ENCODE measurements at places on chromosomes 7 and 10.

GRCh38 chr10:111360260-111360925 is 283.6 kb downstream of the ADRA2A start:
- DNase-seq: peak; percentile 15

- no peak for DNase-seq
These were observed 309.7 kb upstream of the NFE2L3 start for GRCh38 chr7:25842201-25842733.

DNA sequence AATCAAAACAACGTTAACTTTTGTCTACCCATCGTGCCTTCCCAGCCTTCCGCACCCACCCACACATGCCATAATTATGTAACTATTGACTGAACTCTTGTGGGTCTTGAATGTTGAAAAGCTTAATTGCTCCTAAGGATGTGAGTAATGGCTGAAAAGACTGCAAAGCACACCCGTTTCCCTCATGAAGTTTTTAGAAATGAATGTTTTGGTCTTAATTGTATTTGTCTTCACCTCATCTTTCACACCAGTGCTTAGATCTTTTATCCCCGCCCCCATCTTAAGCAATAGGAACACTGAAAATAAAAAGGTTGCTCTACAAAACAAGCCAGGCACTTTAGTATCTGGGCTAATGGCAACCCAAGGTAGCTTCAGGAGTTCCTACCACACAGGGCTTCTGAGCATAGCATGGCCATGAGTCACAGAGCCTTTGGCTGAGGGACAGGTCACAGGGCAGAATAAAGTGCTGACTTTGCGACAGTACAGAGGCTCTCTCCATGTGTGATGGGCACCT is 690.5 kb downstream of the PARD3 start:
- DNase-seq: peak; percentile 86

- peak; percentile 37 for DNase-seq
These were observed 550.0 kb downstream of the TNS3 start for GRCh38 chr7:47031786-47032535.

DNA sequence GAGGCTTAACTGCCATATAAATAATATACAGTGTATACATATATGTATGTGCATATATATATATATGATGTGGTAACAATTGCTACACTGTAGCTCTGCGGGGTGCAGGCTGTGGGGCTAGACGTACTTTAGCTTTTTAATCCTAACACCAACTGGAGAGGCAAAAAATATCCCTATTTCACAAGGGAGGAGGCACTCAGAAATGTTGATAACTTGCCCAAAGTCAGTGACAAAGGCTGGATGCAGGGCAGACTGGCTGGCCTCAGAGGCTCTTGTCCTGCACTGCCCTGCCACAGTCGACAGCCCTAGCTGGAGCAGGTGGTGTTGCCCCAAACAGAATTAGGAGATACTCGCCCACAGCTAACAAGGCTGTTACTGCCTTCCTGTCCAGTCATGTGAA is 1.5 kb upstream of the RELN start:
- no peak for DNase-seq

- DNase-seq: no peak
These were observed 55.6 kb downstream of the SLC16A9 start for GRCh38 chr10:59654007-59654406.

GRCh38 chr10:5274795-5275194 is 78.2 kb downstream of the AKR1C4 start:
- no peak for DNase-seq

GRCh38 chr7:41685684-41686083 is 17.2 kb downstream of the INHBA start:
- peak; percentile 72 for DNase-seq

DNA sequence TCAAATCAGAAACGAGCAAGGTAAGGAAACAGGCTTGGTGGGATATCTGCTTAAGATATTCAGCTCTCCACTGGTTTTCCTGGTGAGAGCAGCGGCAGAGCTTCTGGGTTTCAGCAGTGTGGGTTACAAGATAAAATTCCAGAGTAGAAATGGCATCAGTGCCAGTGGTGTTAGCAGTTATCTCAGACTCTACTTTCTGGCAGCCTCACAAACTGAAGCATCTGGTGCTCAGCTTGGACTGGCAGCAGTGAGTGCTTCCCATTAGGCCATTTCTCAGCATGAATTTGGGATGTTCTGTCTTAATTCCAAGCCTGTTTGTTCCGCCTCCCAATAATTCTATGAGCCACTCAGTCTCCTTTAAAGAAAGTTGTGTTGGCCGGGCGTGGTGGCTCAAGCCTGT is 6.9 kb upstream of the GSTO2 start:
- no peak for DNase-seq

DNA sequence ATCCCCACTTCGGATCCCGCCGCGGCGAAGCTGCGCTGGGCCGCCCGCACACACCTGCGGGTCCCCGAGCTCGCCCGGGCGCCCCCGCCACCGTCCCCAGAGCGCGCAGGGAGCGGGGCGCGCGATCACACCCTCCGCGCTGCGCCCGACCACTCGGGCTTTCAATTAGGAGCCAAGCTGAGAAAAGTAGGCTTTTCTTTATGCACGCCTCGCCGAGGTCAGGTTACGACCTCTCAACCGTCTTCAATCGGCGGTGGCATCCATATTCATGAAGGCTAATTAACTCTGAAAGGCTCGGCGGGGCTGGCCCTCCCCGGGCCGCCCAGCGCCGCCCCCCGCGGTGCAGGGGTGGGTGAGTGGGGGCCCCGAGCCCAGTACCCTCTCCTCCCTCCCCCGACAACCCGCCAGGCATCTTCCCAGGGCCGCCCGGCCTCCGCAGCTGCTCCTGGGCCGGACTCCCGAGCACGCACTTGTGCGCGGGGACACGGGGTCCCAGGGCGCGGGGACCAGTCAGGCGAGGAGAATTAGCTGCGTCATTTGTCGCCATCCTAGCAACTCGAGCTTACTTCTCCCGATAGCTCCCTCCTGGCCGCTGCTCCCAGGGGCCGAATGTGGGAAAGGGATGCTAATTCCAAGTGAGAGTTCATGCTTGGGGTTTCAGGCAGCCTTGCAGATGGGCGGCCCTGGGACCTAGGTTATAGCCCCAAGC is 155.5 kb upstream of the LYZL2 start:
- DNase-seq: peak; percentile 74

DNA sequence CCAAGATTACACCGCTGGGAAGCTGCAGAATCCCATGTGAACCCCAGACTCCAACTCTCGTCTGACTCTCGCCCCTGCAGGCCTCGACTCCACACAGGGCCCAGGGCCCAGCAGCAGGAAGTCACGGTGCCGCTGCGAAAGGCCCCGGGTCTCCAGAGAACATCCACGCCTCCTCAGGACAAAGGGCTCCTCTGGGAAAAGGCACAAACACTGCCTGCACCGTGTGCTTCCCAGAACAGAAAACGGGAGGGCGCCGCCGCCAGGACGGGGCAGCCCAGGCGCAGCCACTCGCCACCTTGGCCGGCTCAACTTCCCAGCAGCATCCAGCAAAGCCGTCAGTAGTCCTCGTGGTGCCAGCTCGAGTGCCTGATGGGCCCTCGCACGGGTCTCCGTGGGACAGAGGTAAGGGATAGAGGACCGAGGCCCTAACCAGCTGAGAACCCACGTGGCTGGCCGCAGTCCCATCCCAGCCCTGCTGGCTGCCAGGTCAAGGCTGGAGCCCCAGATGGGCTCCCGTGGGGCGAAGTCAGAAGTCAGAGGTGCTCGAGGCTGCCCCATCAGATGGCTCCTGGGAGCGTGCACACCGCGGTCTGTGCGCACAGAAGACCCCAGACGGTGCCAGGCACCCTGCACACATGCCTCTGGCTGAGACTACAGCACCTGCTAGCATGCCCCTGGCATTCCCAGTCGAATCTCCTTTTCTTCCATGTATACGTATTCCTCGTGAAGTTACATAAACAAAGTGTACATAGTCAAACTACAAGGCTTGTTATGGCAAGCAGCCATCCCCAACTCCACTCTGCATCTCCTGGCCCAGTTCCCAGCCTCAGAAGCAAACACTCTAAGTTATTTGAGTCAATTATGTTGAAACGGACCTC is 60.2 kb downstream of the MAD1L1 start:
- peak; percentile 95 for DNase-seq

- no peak for DNase-seq
These were observed 48.6 kb downstream of the ICA1 start for GRCh38 chr7:8213381-8213780.

- no peak for DNase-seq
These were observed 52.0 kb downstream of the ANKIB1 start for GRCh38 chr7:92297736-92298135.

DNA sequence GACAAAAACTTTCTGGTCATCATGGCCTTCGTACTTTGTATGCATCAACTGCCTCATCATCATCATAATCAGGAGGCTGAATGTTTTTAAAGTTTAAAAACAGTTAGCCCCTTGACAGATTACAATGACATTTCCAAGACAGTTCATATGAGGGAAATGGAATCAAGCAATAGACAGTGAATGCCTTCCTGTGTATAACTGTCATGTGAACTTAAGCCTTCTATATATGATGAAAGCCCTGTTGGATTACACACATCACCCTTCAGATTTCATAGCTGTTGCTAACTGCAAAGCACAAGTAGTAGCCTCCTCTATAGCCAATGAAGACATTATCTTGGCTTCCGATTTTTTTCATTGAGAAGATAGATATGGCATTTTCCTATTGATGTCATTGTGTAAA is 154.0 kb downstream of the PLXDC2 start:
- no peak for DNase-seq

- DNase-seq: peak; percentile 86
These were observed 315.9 kb upstream of the SEMA3A start for GRCh38 chr7:84510505-84510904.

DNA sequence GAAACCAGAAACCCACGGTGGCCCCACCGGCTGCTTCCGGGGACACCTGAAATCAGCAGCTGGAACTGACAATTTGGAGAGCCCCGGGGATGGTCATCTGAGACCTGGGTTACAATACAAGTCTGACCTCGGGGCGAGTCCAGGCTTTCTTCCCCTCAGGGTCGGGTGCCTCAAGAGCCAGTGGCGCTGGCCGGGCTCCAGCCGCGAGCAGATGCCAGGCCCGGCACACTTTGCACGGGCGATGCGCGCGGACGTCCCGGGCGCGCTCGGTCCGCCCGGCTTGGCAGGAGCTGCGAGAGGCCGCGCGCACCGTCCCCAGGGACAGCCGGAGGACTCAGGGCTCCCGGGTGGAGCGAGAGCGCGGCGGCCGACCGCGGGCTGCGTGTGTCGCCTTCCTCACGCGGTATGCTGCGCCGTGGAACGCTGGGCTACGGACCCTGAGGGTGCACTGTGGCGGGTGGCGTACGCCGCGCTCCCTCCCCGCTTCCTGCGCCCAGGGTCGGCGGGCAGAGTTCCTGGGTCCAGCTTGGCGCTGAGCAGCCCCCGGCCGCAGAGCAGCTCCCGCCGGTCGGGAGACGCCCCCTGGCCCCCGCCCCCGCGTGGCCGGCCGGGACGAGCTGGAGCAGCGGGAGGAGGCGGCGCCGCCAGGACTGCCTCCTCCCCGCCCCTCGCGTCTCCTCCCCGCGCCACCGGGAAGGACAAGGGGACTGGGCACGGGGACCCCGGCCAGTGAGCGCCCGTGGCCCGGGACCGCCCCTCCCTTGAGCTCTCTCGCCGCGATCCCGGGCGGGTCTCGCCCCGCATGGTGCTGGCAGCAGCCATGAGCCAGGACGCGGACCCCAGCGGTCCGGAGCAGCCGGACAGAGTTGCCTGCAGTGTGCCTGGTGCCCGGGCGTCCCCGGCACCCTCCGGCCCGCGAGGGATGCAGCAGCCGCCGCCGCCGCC is at the start of gene RBM20:
RBM20 (plus strand) TSS at position 684 of the 945 bp plus-strand sequence; CDS start at position 803, 119 bp downstream.
- DNase-seq: no peak

GRCh38 chr7:31958226-31958625 is 112.0 kb downstream of the PDE1C start:
- DNase-seq: peak; percentile 36

DNA sequence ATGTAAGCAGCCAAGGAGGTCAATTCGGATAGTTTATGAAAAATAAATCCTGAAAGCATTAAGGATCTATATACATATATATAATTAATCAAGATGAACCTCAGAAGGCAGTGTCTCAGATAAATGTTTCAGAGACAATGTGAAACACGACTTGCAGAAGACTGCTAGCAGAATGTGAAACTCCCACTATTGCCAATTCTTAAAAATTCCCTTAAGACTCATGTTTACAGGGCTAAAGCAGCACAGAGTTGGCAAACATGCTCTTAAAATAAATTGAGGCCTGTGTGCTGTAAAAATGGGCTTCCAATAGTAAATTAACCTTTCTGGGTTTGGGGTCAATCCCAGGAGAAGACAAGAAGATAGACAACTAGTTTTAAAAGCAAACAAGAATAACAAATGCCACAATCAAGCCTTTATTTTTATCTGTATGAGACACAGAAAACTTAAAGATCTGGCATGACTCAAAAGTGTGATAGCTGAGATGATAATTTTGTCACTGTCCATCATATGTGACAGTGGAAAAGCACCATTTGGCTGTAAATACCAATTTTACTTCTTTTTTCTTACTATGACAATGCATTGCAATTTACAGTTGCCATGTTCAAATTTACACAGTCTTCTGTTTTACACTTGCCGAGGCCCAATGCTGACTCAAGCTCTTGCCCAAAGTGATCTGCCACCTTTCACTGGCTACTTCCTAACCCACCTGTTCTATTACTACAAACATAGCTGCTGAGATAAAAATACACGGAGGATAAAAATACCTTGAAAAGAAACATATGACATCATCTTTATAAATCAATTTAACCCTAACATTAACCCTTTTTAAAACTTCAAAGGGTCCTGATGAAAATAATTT is 78.6 kb downstream of the CHCHD3 start:
- no peak for DNase-seq

DNA sequence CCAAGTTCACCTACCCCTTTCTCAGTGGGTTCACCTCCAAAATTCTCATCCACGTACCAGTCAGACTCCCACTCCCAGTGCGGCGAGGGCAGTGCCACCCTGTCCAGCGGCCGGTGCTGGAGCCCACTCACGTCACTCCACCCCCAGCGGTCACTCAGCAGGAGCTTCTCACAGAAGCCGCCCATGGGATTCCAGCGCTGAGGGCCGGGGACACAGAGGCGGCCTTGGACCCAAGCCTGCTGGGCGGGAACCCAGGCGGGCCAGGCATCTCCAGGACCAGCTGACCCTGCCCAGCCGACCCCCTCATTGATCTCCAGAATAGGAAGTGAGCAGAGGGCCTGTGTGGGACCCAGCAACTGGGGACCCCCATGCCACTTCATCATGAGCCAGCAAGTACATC is 7.2 kb downstream of the TECPR1 start:
- DNase-seq: no peak

DNA sequence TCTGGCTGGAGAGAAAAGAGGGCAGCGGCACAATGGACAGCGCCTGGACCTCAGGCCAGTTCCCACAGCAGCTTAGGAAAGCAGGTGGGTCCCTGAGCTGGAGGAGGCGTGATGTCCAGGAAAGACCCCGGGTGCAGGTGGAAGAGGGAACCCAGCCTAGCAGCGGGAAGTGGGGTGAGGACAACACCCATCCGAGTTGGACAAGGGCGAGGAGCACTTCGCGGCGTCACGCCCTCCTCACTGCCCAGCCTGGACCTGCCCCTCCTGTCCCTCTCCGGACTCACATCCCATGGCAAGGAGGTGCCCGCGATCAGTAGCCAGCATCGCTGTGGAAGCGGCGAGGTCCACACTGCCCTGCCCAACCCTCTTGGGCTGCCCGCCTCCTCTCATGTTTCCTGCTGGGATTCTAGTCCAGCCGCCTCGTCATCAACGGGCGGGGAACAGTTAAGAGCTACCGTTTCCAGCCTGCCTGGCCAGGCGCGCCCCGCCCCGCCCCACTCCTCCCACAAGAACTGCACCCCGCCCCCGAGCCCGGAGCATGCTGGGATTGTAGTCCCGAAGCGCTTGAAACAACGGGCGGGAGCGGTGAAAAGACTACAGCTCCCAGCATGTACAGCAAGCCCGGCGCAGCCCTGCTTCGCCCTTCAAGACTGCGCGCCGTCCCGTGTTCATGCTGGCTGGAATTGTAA is 930.6 kb upstream of the ZNF722 start:
- DNase-seq: no peak

Data from fibroblast of skin of right biceps (primary cell).